ENCODE measurements at places on chromosomes 3 and 15.

GRCh38 chr15:26772154-26773066, at the start of gene GABRB3:
GABRB3 (minus strand) TSS chr15:26773066.
- DNase-seq, result no peak

DNA sequence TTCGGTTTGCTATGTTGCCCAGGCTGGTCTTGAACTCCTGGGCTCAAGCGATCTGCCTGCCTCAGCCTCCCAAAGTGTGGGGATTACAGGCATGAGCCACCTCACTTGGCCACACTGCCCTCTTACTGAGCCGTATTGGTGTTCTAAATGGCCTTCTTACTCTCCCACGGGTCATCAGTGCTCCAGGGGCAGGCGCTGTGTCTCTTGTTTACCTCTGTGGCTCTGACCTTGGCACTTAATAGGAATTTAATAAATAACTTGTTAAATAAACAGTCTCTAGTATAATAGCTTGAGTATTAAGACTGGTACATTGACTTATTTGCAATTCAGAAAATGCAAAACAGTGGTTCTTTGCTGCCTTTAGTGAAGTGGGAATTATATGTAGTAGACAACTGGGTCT, 13.7 kb downstream of the FLNB start:
- DNase-seq, result no peak

- no peak for DNase-seq
Measured at GRCh38 chr3:61955483-61955882, 394.1 kb downstream of the PTPRG start.

- DNase-seq, result no peak
Measured at GRCh38 chr3:48440590-48440958, 517 bp downstream of the TMA7 start.

GRCh38 chr3:170178651-170179050, 2.9 kb downstream of the PHC3 start:
- DNase-seq, result no peak

DNA sequence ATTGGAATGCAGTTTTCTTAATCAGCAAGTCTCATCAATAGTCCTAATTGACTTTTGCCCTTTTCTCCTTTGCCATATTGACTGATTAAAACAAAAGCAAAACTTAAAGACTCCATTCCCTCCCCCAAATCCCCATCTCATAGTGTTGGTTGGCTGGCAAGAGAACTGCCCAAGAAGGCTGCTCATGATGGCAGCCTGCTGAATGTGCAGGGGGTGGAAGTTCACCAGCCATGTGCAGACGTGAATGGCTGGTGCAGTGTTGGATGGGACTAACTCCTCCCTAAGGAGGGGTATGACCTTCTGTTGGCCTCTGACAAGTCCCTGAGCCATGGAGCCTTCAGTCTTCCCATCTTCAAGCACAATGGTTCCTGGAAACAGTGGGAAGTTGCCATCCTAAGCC, 7.0 kb downstream of the SMAD3 start:
- DNase-seq, result no peak

- no peak for DNase-seq
Measured at GRCh38 chr15:66955871-66956585, 109.4 kb upstream of the SMAD3 start.

DNA sequence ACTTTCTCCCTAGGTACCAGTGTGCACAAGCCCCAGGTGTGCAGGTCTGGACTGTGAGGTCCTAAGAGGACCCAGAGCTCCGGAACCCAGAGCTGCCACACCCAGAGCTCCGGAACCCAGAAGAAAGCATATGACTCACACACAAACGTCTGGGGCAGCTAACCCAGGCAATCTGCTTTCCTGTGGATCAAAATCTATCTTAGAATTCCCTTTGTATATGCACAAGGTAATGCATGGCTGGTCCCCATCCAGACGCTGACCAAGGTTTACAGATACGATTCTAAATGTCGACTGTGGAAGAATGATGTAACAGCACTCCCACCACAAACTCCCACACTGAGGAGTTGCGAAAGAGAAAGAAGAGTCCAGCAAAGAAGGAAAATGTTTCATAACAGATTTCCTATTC, 15.7 kb downstream of the KCNMB2 start:
- no peak for DNase-seq

- DNase-seq, result no peak
Measured at GRCh38 chr3:17412950-17413530, 329.4 kb downstream of the TBC1D5 start.

DNA sequence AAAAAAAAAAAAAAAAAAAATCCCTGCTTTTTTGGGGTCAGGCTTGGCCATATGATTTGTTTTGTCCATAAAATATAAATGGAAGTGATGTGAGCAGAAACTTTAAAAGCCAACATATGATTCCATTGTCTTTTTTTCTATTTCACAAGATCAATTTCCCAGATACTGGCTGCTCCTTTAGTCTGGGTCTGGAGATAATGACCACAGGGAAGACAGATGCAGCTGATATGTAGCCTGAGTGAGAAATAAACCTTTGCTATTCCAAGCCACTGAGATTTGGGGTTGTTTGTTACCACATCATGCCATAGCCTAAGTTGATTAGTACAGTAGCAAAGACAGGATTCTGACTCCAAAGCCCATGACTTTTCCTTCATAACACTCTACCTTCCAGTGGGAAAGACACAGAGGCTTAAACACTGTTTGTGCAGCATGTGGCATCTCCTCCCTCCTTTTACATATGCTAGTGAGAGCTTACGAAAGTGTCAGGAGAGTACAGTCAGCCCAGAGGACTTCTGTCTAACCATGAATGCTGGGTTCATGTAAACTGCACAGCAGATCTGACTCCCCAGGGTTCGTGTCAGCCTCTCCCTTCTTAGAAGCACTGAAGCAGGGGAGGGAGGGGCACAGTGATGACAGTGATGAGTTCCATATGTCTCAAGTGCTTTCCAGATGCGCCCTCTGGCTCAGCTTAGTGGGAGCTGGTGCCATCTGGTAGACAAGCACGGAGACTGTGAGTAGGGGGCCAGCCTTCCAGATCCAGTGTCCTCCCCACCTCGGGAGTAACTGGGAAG, 36.7 kb upstream of the SLC7A14 start:
- DNase-seq, result peak; percentile 18

DNA sequence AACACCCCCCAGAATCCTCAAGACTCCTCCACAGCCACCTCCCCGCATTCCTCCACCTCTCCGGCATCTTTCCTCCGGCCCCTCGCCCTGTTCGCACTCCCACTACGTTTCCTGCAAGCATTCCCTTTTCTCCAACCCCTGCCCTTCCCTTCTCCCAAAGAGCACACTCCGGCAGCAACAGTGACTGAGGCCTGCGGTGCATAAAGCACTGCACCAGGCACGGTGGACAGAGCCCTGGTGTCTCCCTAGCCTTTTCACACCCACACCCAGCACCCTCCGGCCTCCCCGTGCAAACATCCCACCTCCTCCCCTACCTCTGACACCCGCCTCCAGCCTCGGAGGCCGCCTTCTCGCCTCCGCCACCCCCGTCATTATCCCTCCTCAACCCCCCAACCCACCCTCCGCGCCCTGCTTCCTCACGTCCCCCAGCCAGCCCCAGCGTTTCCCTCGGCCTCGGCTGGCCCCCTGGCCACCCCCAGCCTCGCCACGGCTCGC, 577 bp downstream of the ZNF148 start:
- DNase-seq, result peak; percentile 26

GRCh38 chr15:50353251-50353974, 1.6 kb downstream of the GABPB1 start:
- no peak for DNase-seq

- no peak for DNase-seq
Measured at GRCh38 chr3:157417247-157417646, 19.4 kb upstream of the PTX3 start.

DNA sequence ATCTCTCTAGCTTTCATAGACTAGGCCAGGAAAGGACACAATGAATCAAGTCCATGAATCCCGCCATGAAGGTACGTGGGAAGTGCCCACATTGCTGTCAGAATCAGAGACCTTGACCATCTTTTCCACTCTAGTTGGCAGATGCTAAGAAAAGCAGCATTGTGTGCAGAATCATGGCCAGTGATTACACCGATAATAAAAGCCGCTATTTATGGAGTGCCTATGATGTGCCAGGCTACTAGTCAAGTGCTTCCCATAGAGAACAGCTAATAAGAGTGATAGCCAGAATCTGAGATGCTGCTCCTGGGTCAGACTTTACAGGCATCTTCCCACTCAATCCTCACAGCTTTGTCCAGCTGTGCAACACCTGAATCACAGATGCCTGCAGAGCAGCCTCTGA, 13.2 kb upstream of the RPL32 start:
- DNase-seq, result no peak

- DNase-seq, result no peak
Measured at GRCh38 chr3:13821126-13821525, 58.7 kb downstream of the WNT7A start.

- DNase-seq, result no peak
Measured at GRCh38 chr3:63911509-63911872, 692 bp downstream of the SCAANT1 start.

DNA sequence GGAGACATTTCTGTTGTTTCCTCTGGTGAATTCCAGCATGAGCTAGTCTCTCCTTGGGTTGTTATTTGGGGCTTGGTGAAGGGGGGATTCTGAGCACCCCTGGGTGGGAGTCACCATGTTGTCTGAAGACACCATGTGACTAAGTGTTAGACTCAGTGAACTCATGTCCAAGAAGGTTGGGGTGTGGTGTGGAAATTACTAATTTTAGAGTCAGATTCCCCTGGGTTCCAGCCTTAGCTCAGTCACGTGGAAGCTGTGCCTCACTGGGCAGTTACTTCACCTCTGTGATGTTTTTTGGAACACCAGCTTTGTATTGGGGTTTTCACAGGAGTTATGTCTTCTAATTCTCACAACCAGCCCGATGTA, 171.5 kb downstream of the RPLP1 start:
- DNase-seq, result no peak

- no peak for DNase-seq
Measured at GRCh38 chr15:51714162-51714561, 23.3 kb downstream of the LYSMD2 start.

GRCh38 chr3:191869738-191870415, 408.9 kb downstream of the PYDC2 start:
- no peak for DNase-seq

DNA sequence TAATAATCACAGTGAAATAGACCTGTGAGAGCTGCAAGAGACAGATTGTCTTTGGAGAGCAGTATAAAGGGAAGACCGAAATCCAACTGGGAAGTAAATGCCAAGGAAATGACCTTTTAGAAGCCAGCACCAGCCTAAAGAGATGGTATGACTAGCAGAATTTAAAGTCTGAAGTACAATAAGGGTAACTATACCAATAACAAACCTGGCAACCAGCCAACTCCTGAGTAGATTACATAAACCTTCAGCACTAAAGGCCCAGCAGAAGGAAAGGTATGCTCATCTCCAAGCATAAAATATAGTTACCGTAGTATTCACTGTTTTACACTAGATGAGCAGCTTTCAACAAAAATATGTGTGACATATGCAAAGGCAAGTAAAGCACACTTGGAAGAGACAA, 155.1 kb upstream of the SATB1 start:
- no peak for DNase-seq

- DNase-seq, result no peak
Measured at GRCh38 chr3:125316246-125316645, 58.9 kb downstream of the ZNF148 start.

GRCh38 chr15:78049691-78050440, 27.6 kb downstream of the TBC1D2B start:
- DNase-seq, result no peak

DNA sequence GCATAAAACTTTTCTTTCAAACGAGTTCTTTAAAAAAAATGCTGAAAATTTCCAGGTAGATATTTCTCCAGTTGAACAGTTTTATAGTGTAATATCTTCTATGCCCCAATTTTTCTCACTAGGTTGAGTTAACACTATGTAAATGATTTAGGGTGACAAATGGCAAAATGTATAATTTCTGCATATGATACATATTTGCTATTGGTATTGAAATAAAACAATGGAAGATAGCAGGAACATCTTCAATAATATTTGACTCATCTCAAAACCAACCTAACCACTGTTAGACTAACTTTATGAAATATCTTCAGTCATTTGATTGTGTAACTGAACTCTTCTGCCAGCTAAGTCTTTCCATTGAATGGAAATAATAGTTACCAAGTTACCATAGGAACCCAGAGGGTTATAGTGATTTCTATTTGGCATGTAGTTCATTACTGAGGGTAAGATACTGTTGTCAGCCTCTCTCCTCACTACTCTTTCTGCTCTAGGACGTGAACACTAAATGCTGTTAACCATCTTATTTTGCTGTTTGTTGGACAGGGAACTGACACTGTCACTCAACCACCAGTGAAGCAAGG, 824.7 kb upstream of the NECTIN3 start:
- DNase-seq, result no peak

DNA sequence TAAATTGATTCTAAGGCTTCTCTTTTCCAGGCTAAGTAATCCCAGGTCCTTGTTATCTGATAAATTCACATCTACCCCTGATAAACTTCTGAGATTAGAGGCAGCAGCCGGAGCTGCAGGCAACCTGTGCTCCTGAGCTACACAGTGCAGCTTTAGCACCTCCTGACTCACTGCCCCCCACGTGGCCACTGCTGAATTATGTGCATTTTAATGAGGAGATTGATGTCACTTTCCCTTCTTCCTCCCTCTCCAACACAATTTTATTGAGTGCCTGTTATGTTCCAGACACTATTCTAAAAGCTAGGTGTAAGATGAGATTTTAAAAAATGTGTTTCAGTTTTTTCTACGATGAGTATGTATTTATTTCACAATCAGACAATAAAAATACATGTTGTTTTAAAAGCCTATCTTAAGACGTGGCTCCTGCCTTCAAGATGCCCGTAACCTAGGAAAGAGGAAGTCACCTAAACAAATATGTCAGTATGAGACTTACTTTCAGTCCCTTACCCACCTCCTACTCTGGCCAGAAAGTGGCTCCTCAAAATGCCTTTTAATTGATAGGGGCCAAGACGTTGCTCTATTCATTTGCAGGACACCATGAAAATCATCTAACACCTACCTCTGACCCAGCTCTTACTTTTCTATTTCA, 161.5 kb upstream of the PFN2 start:
- no peak for DNase-seq

- no peak for DNase-seq
Measured at GRCh38 chr15:72415304-72415703, 17.2 kb downstream of the TMEM202 start.

All from D721Med (cell line).